ENCODE measurements at places on chromosomes 6 and 20.

DNA sequence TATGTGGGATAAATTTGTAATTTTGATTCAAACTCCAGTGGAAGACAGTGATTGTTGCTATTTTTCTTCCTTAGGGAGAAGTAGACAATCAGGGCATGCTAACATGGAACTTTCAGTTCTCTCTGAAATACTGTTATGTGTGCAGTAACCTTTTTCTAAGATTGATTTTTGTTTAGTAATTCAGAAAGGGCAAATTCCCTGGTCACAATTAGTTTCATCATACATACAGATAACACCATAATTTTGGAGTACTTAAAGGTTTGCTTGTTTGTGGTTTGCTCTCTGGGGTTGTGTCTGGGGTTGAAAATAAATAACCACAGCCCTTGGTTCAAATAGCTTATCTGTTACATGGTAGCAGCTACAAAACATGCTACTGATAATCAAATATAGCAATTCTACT lies 34.4 kb downstream of the ADGRG6 start:
- no peak for DNase-seq

DNA sequence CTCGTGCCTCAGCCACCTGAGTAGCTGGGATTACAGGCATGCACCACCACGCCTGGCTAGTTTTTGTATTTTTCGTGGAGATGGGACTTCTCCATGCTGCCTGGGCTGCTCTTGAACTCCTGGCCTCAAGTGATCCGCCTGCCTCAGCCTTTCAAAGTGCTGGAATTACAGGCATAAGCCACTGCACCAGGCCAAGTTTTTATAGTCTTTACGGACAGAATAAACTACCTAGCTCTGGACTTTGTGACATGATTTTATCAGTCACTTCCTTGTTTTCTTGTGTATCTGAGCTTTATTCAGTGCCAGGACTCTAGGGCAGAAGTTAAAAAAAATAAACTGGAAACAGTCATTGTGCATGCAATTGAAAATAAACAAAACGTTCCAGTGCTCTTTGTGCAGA lies 46.7 kb upstream of the RALGAPA2 start:
- no peak for DNase-seq

DNA sequence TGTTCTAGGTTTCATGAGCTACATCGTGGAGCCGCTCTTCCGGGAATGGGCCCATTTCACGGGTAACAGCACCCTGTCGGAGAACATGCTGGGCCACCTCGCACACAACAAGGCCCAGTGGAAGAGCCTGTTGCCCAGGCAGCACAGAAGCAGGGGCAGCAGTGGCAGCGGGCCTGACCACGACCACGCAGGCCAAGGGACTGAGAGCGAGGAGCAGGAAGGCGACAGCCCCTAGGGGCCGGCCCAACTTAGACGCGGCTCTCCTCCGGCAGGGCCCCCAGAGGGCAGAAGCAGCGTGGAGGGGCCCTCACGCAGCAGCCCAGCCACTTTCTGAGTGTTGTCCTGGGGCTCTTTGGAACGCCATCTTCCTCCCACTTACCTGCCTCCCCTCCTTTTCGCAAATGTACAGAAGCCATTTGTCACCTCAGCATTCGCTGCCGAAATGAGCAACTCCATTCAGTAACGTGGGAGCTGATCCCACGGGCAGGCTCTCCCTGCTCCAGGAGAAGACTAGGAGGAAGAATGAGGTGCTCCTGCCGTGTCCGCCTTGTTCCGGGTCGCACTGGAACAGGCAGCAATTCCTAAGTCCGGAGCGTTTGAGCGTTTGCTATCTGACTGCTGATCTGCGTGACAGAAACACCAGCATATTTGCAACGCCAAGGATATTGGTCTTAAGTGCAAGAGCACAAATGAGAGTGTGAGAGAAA lies 58.4 kb downstream of the MTFR2 start:
- no peak for DNase-seq

- DNase-seq, result no peak
Measured at GRCh38 chr6:90195094-90195829, 101.4 kb downstream of the BACH2 start.

DNA sequence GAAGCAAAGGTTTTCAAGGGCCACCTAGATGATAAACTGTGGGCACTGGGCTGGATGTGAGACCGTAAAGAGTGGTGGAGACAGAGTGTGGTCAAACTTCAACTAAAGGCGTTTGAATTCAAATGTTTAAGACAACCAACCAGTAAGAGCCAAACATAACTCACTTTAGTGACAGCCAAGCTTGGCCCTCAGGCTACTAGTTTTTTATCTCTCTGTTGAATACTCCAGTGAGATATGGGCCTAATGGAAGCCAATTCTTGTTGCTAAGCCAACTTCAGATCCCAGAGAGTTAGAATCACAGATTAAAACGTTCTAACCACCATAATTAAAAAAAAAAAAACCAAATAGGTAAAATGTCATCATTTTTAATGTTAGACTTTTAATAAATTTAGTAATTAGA lies 57.3 kb downstream of the TRMT6 start:
- no peak for DNase-seq

GRCh38 chr6:30793521-30794194 lies 49.3 kb upstream of the IER3 start:
- DNase-seq, result no peak

DNA sequence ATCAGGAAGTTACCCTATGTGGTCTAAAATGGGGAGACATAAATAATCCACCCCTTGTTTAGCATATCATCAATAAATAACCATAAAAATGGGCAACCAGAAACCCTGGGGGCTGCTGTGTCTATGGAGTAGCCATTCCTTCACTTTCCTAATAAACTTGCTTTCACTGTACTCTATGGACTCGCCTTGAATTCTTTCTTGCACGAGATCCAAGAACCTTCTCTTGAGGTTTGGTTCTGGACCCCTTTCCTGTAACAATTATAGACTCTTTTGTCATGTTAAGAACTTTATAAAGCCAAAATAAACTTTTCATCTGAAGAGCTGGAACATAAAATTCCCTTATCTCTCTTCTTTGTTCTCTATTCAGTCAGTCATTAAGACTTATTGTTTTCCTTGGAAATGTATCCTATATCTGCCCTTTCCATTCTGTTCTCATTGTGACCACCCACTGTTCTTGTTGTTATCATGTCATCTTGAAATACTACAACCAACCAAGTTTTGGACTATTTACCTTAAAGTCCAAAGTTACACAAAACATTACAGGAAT lies 29.3 kb upstream of the ZBTB24 start:
- DNase-seq, result no peak

- no peak for DNase-seq
Measured at GRCh38 chr6:14720411-14721102, 525.3 kb upstream of the JARID2 start.

- DNase-seq, result no peak
Measured at GRCh38 chr20:3011752-3012151, 31.7 kb upstream of the GNRH2 start.

DNA sequence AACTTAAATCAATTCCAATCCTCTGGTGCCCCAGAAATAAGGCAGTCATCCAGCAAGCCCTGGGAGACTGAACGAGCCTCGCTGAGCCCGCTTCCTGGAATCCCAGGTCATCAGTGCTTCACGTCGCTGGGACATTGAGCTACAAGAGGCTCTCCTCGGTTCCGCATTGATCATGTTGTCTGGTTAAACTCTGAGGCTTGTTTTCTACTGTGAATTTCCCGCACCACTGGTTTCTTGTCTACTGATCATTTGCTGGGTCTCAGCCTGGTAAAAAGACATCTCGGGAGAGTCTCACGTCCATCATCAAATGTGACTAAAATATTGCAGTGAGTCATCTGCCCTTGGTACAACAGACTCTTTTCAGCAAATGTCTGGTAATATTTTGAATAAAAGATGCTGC lies 569.2 kb downstream of the QKI start:
- no peak for DNase-seq

- DNase-seq, result no peak
Measured at GRCh38 chr6:170280689-170281045, 10.2 kb downstream of the DLL1 start.

DNA sequence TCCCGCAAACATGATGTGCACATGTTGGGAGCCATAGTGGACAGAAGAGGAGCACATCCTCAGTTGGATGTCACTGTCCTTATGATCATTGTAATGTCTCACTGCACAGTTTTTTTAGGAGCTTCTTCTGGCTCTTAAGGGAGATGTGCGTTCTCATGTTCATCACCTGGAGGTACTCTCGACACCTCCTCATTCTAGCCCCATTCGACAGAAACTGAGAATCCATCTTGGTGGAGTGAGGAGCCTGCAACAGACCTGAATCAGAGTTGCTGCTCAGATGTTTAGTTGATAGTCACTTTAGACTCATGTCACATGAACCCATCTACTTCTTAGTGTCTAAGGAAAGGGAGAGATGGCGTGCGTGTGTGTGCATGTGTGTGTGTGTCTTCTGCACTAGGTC lies 2.3 kb upstream of the BMP6 start:
- DNase-seq, result no peak

GRCh38 chr20:10504608-10504993 lies 69.5 kb downstream of the SLX4IP start:
- no peak for DNase-seq

GRCh38 chr6:135412761-135413160 lies 84.8 kb downstream of the AHI1 start:
- DNase-seq, result no peak

DNA sequence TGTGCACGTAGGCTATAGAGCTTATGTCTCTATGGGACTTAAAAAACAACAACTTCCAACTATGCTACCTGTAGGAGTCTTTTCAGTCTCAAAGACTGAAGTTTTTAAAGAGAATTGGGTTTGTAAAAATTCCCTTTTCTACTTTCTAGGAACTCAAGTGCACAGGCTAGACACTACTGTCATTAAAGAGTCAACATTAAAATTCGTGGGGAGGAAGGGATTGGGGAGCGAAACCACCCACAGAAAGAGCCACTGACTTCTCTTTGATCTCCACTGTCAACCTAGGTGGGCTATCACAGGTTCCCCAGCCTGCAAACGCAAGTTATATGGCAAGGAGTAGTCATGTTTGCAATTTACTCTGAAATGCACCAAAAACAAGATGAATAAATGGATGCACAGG lies 37.7 kb downstream of the ADTRP start:
- DNase-seq, result no peak

DNA sequence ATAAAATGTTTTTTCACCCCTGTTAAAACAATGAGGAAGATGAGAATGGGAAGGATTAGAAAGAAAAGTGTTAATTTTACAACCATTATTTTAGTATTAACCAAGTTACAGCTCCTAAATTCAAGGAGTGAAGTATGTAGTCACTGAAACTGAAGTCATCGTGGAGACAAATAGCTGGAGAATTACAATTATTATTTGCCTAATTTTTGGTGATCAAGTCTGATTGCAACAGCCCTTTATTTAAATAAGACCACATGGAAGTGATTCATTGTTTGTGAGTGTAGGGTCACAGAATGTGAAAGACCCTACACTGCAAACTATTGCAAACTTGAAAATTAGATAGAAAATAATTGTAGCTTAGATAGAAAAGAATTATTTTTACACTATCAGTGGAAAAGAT lies 292.4 kb downstream of the CENPW start:
- no peak for DNase-seq

- DNase-seq, result peak; percentile 54
Measured at GRCh38 chr6:24936641-24937317, 1.0 kb upstream of the RIPOR2 start.

DNA sequence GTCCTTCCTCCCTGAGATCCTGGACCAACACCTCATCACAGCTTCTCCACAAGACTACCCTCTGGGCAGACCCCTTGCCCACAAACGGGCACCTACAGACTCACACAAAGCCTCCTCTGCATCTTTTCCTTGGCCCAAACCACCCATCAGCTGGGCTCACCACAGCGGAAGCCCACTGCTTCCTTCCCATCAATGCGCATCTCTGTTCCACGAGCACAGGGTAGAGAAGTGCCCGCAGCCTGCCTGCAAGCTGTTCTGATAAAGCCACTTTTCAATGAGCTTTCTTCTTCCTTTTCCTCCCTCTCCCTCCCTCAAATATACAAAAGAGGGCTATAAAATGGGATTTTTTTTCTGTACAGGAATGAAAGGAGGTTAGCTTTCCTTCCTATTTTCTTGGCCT lies 111.2 kb downstream of the NFATC2 start:
- DNase-seq, result no peak

DNA sequence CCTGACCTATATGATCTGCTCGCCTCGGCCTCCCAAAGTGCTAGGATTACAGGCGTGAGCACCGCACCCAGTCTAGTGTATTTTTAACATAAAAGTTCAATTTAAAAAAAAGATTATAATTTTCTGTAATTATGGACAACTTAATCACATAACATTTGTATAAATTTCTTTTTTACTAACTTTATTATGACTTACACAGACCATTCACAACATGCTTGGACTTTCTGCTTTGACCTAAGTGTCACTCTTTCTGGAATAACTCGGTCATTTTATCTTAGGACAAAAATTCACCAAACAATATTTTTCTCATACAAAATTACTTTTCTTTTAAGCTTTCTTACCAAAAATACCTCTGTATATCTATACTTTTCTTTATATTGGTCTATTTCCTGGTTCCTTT lies 15.4 kb upstream of the IL22RA2 start:
- DNase-seq, result no peak

DNA sequence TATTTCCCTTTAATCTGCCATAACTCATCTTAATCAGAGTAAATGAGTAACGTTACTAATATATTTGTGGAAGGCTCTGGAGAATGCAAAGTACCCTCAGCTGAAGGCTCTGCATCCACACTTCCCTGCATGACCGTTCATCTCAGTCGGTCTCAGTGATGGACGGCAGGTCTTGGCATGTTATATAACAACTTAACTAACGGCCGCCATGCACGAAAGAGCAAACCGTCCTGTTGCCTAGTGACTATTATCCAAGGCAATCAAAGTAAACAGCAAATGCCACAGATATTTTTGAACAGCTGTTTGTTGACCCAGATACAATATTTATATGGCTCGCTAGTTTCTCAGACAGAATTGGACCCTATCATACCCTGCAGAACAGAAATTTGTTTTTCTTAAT lies 194.9 kb upstream of the SMLR1 start:
- DNase-seq, result no peak

GRCh38 chr6:37285861-37286311 lies 27.9 kb upstream of the TMEM217 start:
- DNase-seq, result no peak

- no peak for DNase-seq
Measured at GRCh38 chr6:30152910-30153610, 8.0 kb downstream of the TRIM10 start.

- DNase-seq, result no peak
Measured at GRCh38 chr6:32129297-32130088, 595 bp downstream of the FKBPL start.

GRCh38 chr6:169263374-169263773 lies 9.7 kb upstream of the THBS2 start:
- DNase-seq, result no peak
